Bronchus fibroblast of lung (primary cell): ENCODE measurements at places on chromosomes 12 and 14. TPM values are rescaled to one million over a fixed set of nuclear protein-coding genes. Genes with fewer than 3 reads are reported as not detected.

TMEM119 gene
- 67.8 and 72.6 TPM in 2 replicates for total RNA-seq

RIPK3 gene
- 0.45 and 0.84 TPM in 2 replicates for total RNA-seq

KRT77 gene
- total RNA-seq, result not detected in 2 replicates

TSHR gene
- not detected in 2 replicates for total RNA-seq

PROX2 gene
- total RNA-seq, result not detected in 2 replicates

TMEM106C gene
- 82.0 and 84.1 TPM in 2 replicates for total RNA-seq

ERP29 gene
- 68.7 and 77.2 TPM in 2 replicates for total RNA-seq

RNASE7 gene
- not detected in 2 replicates for total RNA-seq

NTF3 gene
- 1.0 and 2.2 TPM in 2 replicates for total RNA-seq

CLEC4D gene
- total RNA-seq, result not detected in 2 replicates

IGFBP6 gene
- total RNA-seq, result 632 and 635 TPM in 2 replicates

WNT5B gene
- 74.3 and 82.2 TPM in 2 replicates for total RNA-seq

PIP4K2C gene
- total RNA-seq, result 12.2 and 14.3 TPM in 2 replicates
